AG04449 (cell line): ENCODE measurements at places on chromosomes 12 and 14.

GRCh38 chr12:108008163-108008905, 120.8 kb upstream of the WSCD2 start:
- no peak for DNase-seq

DNA sequence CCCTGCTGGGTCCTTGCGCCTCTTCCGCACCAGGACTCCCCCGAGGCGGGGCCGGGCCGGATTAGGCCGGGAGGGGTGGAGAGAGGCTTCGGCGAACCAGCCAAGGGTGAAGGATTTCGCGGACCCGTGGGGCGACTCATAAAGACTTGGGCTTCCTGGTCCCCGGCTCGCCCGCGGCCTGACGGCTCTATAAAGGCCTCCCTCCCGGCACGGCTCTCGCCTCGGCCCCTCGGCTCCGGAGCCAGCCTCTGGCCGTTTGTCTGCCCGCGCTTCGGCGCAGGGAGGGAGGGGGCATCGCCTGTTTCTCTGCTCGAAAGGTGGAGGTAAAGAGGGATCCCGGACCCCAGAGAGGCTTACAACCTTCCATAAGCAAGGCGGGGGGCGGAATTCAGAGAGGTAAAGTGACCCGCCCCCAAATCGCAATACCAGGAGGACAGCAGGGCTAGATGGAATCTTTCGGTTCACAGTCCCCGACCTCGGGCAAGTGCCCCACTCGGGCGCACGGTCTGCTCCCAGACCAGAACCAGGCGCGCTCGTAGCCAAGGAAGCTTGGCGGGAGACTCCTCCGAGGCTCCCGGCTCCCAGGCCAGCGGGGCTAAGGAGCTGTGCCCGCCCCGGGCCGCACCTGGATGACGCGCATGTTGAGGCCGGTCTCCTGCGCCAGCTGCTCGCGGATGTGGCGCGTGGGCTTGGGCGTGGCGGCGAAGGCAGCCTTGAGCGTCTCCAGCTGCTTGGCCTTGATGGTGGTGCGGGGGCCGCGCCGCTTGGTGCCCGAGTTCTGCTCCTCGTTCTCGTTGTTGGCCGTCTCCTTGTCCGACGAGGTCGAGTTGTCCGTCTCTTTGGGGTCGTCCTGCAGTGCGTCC, 3.9 kb downstream of the LHX5 start:
- no peak for DNase-seq

- no peak for DNase-seq
Measured at GRCh38 chr12:33156042-33156441, 259.5 kb upstream of the PKP2 start.

DNA sequence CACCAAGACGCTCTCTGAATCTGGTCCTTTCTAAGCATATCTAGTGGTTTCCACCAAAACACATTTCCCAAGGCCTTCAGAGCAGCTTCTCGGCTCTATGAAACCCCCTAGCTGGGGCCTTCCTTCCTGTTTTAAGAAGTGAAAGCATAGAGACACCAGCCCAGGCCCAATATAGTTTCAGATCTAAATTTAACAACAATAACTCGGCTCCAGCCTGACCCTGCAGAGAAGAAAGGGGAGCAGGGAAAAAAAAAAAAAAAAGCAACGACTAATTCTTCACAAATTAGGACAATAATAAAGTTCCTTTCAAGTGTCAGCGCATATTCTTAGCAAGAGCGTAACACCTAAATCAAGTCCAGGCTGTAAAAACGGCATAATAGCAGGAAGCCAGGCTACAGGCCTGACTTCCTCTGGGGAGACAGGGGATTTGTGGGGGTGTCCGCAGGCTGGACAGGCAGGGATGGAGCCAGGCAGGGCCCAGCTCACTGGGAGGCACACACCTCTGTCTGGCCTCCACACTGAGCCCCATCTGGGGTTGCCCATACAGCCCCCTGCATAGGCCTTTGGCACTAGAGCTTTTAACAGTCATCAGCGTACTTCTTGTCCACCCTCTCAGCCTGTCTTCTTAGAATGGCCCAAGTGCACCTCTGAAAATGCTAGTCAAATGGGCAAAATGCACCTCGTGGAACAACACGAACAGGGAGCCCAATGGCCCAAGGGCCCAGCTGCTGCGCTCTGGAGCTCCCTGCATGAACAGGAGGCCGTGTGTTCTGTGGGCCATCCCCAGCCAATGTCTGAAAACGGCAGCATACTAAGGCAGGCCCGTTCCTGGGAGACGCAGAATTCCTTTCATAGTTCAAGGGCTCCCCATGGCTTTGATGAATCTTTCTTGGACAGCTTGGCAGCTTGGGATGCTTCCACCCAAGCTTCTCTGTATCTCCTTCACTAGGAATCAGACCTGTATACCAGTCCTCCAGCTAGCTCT, 772.9 kb downstream of the MED13L start:
- no peak for DNase-seq

- no peak for DNase-seq
Measured at GRCh38 chr12:55017416-55017925, 2.3 kb upstream of the NEUROD4 start.

DNA sequence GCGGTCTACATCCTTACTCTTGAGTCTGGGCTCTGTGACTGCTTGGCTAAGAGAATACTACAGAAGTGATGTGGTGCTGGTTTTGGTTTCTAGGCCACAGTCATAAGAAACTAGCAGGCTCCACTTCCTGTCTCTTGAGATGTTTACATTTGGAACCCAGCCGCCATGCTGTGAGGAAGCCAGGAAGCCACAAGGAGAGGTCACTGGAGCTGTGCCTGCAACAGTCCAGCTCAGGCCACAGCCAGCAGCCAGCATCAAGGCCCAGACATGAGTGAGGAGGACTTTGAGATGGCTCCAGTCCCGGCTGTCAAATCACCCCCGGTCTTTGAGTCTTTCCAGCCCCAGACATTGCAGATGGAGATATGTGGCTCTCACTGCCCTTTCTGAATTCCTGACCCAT, 12.9 kb upstream of the FAM181A start:
- DNase-seq = no peak

- no peak for DNase-seq
Measured at GRCh38 chr12:128644664-128645296, 179.0 kb downstream of the SLC15A4 start.

- no peak for DNase-seq
Measured at GRCh38 chr12:90939382-90939781, 15.6 kb downstream of the CCER1 start.

DNA sequence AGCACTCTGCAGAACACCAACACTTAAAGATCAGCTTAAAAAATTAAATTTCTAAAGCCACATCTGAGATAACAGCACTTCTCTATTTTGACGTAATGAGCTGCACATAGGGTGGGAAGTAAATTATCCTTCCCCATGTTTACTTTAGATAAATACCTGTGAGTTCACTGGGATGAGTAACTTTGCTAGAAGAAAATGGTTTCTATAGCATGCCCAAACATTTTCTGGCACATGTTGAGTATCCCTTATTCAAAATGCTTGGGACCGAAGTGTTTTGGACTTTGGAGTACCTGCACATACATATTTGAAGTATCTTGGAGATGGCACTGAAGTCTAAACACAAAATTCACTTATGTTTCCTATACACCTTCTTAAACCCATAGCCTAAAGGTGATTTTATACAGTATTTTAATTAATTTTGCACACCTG, 6.6 kb downstream of the SLC38A2 start:
- DNase-seq = no peak

DNA sequence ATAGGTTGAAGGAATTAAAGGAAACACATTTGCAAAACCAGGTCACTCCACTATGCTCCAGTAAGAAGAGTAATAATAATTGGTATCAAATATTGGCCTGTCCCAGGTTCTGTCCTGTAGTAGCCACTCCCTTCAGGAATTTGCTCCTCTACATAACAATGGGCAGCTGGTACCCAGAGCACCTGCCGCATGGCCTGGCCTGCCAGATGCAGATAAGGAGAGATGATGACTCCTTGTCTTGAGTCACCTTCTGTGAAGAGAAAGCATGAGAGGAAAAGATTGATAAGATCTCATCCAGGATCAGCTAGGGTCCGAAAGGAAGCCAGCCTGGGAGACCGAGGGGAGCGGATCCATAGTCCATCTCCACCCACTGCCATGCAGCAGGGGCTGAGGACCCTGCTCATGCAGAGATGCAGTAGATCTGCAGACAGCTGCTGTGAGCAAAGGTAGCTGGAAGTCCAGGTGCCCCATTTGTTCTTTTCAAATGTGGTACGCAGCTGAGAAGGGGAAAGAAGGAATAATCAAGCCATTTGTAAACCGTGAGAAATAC, 24.3 kb downstream of the VCPKMT start:
- DNase-seq = no peak

- no peak for DNase-seq
Measured at GRCh38 chr14:90727082-90727481, 89.1 kb downstream of the TTC7B start.

DNA sequence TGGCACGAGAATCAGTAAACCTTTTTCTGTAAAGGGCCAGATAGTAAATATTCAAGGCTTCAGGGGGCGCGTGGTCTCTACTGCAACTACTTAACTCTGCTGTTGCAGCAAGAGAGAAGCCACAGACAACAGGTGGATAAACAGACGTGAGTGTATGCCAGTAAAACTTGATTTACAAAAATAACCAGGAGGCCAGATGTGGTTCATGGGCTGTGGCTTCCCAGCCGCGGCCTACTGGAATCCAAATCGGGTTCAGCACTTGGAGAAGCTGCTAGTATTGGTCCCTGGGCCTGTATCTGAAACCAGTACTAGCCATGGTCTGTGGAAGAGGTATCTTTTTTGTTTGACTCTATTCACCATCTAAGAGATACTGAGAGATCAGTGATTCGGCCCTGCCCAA, 13.3 kb downstream of the PPP2R5C start:
- no peak for DNase-seq

GRCh38 chr14:69605738-69606137, 5.7 kb upstream of the SUSD6 start:
- no peak for DNase-seq

DNA sequence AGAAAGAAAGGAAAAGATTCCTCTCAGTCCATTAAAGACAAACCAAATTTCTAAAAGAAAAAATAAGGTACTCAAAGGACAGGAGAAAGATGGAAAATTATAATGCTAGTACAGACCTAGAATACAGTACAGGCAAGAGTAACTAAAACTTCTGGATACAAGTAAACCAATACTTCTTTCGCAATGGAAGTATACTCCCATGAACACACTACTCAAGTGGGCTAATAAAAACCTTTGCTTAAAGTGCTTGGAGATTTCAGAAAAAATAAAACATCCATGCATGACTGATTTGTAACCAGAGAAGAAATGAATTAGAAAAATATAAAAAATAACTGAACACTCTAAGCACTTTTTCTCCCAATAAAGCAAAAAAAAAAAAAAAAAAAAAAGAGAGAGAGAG, 3.5 kb downstream of the ZBTB25 start:
- no peak for DNase-seq

- no peak for DNase-seq
Measured at GRCh38 chr14:104314251-104314941, 176.0 kb downstream of the KIF26A start.

DNA sequence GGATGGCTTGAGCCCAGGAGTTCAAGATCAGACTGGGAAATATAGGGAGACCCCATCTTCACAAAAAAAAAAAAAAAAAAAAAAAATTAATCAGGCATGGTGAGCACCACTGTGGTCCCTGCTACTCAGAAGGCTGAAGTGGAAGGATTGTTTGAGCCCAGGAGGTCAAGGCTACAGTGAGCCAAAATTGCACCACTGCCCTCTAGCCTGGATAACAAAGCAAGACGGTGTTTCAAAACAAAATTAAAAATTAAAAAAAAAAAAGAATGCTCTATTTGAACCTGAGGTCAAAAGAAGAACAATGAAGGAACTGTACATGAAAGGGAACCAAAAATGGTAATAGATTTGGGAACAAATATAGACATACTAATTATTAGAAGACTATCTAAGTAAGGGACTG, 40.4 kb downstream of the BMP4 start:
- no peak for DNase-seq

- DNase-seq = no peak
Measured at GRCh38 chr12:40474630-40475029, 217.6 kb upstream of the CNTN1 start.

DNA sequence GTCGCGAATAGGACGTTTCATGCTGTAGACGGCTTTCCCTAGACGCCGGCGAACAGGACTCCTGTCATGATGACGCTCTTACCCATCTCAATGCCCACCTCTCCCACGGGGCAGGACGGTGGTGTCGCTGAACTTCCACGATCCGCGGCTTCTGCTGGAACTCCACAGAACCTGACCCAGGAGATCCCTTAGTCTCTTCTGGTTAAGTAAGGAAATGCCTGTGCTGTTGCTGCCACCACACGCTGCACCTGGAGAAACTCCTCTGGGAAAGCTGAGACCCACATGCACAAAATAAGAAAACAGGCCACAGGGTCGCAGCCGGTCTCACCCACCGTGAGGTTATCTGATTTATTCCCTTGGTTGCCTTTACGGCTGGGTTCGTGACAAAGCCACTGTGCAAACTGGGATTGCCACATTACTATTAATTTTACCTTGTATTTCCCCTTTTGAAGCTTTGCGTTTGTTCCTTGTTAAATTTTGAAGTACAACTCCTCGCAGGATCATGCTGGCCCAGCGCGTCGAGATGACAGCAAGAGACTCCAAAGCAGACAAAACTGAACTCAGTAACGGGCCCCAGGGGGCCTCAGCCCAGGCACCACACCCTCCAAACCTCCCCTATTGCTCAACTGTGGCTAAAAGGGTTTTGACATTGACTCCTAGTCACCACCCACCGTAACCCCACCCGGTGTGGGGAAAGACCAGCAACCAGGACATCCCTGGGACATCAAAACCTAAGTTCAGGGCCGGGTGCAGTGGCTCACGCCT, 9.2 kb upstream of the MMP17 start:
- no peak for DNase-seq

DNA sequence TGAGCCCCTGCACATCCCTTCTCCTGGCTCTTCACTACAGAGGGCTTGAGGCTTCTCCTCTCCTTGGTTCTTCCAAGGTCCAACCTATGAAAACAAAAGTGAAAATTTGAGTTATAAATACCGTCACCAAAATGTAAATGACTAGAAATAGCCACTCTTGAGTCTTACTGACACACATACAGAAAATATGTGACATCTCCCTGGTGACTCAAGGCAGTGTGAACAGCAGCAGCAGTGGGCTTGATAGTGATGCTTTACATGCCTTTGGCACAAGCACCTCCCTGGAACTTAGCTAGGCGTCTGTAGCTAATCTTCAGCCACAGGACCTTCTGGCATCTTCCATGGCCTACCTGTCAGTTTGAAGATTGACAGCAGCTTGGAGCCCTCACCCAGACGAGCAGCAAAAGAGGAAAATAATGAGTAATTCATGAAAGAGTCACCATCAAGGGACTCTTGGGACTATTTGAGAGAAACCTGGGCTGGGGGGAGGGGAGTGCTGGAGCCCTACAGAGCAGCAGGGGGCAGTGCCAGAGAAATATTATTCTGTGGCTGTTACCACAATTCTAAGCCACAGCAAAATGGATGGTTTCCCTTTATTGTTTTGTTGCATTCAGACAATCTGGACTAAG, 158.0 kb downstream of the KCNK10 start:
- no peak for DNase-seq

GRCh38 chr12:121857322-121858246, 1.1 kb downstream of the HPD start:
- DNase-seq = no peak

DNA sequence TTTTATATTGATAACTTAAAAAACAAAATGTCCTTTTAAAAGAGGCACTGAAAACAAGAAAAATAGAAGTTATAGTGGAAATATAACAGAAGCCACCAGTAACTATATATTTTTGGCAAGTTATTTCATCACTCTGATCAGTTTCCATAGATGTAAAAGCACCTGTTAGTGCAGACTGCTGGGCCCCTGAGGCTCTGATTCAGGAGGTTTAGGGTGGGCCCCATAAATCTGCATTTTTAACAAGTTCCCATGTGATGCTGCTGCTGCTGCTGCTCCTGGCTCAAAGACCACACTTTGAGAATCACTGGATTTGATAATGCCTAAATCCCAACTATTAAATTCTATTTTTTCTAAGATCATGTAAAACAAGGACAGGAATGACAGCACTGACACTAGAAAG, 251.1 kb downstream of the MED13L start:
- no peak for DNase-seq
